SK-N-MC (cell line): ENCODE measurements at places on chromosomes 3 and 15.

DNA sequence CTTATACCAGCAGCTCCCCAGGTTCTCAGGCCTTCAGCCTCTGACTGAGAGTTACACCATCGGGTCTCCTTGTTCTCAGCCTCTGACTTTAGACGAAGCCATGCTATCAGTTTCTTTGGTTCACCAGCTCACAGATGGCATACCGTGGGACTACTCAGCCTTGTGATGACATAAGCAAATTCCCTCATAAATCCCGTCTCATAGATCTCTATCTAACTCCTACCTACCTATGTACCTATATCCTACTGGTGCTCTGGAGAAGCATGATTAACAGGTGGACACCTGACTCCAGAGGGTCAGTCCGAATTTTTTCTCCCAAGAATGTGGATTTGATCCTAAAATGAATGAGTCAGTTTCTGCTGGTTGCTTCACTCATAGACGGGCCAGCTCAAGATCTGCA is 59.1 kb upstream of the CDV3 start:
- DNase-seq, result no peak

- no peak for DNase-seq
These were observed 414.4 kb upstream of the ALCAM start for GRCh38 chr3:104952146-104952972.

DNA sequence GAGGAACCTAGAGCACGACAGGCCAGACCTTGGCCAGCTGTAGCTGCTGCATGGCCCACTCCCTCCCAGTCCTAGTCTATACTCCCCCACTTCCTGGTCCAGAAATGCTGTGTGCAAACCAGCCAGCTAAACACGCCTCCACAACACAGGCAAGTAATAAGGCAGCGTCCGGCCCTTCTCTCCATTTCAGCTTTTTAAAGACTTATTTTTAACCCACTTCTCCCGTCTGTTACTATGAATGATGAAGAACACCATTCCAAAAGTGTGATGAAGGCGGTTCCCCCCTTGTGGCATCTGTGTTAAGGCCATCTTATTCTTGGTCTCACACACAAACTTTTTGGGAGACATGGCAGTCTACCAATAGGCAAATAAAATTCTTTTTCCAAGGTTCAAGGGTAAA is 164.1 kb upstream of the CHRNA7 start:
- no peak for DNase-seq

GRCh38 chr3:48215876-48216275 is 7.4 kb upstream of the CAMP start:
- DNase-seq, result no peak

DNA sequence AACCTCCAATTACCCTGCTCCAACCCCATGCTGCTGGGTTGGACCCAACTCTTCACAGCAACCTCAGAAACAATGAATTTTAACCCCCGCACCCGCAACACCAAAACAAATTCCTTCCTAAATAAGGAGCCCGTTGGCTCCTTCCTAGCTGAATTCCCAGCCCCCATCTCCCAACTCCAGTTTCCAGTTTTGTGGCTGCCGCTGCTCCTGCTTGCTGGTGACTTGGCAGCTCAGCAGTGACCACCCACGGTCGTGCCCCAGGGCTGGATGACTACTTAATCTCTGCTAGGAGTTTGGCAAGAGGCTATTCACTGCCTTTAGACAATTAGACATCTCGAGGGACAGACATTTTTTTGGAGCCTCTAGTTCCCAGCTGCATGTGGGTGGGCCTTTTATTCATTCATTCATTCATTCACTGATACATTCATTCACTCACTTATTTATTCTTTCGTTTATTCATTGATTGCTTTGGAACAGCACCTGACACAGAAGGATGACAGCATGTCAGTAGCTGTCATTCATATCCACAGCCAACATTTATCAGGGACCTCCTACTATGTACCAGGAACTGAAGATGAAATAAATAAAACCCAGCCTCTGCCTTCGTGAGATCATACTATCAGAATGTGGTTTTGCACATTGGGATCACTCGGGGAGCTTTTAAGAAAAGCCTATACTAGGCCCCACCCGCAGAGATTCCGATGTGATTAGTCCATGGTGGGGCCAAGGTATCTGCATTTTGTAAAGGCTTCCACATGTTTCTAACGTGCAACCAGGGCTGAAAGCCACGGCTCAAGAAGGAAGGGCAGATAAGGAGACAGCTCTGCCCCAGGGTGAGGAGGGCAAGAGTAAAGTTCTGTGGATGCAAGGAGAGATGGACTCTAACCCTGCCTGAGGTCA is 256.5 kb downstream of the SHQ1 start:
- DNase-seq, result no peak

DNA sequence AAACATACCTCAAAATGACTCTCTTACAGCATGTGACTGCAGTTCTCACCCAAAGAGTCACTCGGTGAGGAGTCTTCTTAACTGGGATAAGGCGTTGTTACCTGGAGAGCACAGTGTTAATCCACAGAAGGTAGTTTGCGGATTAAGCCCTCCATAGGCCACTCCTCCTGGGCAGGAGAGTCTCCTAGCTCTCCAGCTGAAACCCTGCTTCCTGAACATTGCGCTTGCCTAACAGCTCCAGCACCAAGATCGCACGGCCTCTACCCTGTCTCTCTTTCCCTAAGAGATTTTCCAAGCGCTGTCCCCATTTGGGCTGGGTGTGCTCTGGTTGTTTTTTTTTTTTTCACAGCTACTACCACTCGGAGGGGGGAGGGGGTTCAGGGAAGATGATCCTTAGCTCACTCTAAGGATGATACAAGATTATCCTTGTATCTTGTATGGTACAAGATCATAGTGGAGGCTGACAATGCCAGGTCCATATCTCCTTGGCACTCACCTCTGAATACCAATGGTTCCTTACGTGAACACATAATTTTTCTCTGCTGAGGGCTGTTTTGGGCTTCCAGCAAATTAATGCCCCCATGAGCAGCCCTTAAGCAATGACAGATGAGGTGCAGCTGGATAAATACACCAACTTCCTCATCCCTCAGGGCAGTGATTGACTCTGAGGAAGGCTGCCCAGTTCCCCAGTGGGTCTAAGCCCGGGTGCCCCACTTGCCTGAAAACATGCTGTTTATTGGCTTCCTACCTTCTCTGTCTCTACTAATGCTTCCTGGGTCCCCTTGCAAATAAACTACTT is 185.2 kb upstream of the TSC22D2 start:
- no peak for DNase-seq

DNA sequence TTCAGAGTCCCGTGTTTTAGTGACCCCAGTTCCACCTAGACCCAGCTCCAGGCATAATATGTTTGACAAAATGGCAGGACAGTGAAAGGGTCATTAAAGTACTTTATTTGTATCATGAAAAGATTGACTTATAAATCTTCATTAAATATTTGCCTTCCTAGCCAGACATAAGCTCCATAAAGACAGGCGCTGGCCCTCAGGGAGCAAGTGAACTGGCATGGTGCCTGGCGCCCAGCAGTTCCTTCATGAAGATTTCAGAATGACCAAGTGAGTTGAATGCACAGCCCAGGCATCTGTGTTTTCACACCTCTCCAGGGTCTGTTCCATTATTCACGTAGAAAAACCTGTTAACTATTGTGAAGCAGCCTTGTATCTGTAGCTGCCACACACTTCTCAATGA is 166.2 kb downstream of the GAP43 start:
- DNase-seq, result no peak

DNA sequence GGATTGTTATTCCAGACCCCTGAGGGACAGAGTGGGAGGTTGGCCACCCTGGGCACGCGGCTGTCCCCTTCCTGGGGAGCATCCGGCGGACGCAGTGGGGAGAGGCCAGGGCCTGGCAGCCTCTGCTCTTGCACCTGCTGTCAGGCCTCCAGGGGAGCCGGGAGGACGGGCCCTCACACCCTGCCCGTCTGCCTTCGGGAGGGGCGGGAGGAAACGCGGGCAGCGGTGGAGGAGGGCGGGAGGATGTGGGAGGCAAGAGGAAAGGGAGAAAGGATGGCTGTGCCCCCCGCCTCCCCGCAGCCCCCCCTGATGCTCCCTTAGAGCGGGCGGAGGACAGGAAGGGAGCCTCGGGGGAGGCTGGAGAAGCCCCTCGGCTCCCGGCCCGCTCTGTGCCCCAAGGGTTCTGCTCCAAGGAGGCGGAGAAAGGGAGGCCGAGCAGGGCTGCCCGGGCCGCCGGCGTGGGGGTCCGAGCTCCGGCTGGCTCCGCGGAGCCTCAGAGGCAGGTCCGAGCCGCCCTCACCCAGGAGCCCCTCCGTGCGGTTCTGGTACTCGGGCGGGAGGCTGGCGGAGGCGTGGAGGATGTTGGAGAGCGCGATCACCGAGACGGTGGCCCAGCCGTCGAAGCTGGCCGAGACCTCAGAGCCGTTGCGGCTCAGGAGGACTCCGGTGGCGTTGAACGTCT is 40.9 kb downstream of the MUC20 start:
- DNase-seq, result no peak

- no peak for DNase-seq
These were observed 59.6 kb downstream of the MGLL start for GRCh38 chr3:127762787-127763105.

- DNase-seq, result no peak
These were observed 228.7 kb downstream of the DPH6 start for GRCh38 chr15:35317217-35317616.

DNA sequence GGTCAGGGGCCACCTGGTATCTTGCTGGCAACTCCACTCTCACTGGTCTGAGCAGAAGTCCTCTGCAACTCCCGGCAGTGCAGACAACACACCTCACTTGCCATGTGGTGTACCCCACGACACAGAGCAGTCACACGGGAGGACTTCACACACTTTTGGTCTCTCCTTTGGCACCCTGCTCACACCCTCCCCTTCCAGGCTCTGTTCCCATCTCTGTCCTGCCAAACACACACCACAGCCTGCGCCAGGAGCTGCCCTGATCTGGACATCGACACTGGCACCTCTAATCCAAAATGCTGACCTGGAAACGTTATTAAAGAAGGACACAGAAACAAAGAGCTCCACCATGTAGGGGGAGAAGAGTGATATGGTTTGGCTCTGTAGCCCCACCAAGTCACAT is 57.2 kb downstream of the SLC41A3 start:
- no peak for DNase-seq

DNA sequence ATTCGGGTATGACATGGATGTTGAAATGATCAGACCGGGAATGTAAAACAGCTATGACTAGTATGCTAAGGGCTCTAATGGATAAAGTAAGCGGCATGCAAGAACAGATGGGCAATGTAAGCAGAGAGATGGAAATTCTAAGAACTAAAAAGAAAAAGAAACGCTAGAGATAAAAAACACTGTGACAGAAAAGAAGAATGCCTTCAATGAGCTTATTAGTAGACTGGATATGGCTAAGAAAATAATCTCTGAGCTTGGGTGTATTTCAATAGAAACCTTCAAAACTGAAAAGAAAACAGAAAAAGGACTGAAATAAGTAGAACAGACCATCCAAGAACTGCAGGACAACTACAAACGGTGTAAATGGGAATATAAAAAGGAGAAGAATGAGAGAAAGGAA is 101.2 kb downstream of the HES1 start:
- no peak for DNase-seq

DNA sequence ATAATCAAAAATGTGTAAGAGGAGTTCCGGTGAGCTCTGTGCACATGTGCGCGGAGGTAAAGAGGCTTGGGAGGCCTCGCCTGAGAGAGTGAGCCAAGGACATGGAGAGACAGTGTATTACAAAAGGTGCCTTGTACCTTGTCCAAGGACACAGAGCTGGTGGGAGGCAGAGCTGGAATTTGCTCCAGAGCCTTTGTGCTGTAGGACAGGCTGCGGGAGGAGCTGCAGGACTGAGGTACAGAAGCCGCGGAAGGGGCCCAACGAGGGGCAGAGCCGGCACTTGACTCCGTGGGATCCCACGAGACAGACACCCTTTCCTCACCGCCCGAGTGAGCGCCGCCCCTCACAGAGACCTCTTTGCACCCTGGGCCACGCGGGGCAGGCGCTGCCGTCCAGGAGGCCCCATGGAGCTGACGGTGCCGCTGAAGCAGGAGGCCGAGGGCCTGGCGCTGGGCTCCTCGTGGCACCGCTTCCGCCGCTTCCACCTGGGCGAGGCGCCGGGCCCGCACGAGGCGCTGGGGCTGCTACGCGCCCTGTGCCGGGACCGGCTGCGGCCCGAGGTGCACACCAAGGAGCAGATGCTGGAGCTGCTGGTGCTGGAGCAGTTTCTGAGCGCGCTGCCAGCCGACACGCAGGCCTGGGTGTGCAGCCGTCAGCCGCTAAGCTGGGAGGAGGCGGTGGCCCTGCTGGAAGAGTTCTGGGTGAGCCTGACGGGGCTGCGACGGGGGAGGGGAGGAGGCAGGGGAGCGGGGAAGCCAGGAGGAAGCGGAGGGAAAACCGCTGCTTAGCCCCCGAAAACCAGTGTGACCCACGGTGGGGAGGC is 68.7 kb downstream of the SLTM start:
- no peak for DNase-seq

- no peak for DNase-seq
These were observed 97.7 kb downstream of the EPHB1 start for GRCh38 chr3:134892761-134893160.

GRCh38 chr15:68377766-68378165 is 54.2 kb downstream of the ITGA11 start:
- DNase-seq, result no peak

DNA sequence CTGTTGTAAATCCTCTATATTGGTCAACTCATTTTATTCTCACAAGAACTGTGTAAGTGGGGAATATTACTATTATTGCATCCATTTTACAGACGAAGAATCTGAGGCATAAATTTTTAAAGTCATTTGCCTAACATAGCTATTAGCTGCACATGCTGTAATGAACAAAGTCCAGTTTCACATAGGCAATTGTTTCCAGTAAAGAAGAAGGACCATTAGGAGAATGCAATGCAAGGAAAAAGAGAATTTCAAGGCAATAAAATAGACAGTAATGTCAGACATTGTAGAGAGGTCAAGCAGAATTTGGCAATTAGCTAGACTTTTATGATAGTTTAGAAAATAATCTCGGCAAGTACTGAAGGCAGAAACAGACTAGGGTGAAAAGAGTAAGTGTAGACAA is 578.7 kb upstream of the NECTIN3 start:
- no peak for DNase-seq

GRCh38 chr15:95296643-95297042 is 1033.9 kb upstream of the NR2F2 start:
- DNase-seq, result no peak

GRCh38 chr15:69713726-69714559 is 261.3 kb downstream of the RPLP1 start:
- DNase-seq, result no peak

DNA sequence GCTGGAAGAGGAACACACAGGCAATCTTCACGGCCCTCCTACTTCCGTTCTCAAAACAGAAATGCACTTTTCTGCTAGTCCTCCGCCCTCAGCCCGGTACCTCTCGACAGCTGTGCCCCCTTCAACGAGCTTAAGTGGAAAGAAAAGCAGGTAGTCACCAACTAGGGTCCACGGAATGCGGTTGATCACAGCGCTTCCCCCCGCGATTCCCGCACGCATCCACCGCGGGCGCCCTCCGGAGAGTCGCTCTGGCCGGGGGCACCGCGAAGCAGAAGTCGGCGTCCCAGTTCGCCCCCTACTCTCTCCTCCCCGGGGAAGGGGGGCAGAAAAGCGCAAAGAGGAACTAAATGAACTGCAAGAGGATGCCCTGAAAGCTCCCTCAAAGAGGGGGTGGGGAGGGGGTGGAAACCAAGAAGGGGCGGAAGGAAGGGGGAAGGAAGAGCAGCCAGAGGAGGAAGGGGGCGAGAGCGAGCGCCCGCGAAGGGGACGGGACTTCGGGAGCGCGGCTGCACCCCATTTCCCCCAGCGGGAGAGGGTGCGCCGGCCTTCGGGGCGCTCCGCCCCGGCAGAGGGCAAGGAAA is 738 bp downstream of the ACAP2 start:
- peak; percentile 20 for DNase-seq
